ENCODE measurements at places on chromosomes 7 and 10.

DNA sequence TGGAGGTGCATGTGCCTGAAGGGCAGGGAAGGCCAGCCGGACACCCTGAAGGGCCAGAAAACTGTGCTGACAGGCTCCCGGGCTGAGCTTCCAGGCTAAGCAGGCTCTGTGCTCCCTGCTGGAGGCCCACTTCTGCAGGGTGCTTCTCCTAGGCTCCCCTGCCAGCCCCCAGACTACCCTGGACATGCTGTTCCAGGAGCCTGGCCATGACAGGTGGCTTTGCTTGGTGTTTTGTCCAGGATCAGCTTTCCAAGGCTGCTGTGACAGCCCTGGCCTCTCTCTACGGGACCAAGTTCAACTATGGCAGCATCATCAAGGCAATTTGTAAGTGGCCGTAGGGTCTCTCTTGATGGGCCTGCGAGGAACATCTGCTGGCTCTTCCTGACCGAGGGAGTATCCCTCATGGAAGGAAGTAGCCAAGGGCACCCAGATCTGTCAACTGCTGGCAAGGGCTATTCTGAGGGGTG, 5.3 kb downstream of the CPA1 start:
- no peak for DNase-seq

- peak; percentile 88 for DNase-seq
These were observed at the start of gene IL6 for GRCh38 chr7:22726907-22727713. Gene IL6 (plus strand): TSS chr7:22727200. CDS start chr7:22727263, 63 bp downstream.

GRCh38 chr10:60942788-60943315, 1.1 kb downstream of the RHOBTB1 start:
- DNase-seq, result no peak

- no peak for DNase-seq
These were observed 25.3 kb downstream of the USP6NL start for GRCh38 chr10:11586170-11586569.

- DNase-seq, result no peak
These were observed 11.9 kb downstream of the WDR91 start for GRCh38 chr7:135199439-135199838.

DNA sequence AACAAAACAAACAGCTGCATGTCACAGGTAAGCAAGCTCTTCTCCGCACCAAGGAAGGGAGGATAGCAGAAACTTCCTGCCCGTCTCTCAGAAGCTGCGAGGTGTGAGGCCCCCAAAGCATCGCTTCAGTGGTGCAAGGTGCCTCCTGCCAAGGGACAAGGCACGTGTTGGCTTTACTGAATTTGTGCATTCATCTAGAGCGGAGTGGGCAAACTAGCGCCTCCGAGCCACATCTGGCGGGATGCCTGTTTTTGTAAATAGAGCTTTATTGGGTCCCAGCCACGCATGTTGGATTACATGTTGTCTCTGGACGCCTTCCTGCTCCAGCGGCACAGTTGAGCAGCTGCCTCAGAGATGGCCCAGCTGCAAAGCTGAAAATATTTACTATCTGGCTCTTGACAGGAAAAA, 27.7 kb downstream of the PHYH start:
- DNase-seq, result no peak

- no peak for DNase-seq
These were observed 6.8 kb upstream of the LRRC4 start for GRCh38 chr7:128037880-128038619.

- no peak for DNase-seq
These were observed 14.0 kb upstream of the SEM1 start for GRCh38 chr7:96723622-96724021.

- no peak for DNase-seq
These were observed 235.3 kb downstream of the INHBA start for GRCh38 chr7:41467596-41467995.

DNA sequence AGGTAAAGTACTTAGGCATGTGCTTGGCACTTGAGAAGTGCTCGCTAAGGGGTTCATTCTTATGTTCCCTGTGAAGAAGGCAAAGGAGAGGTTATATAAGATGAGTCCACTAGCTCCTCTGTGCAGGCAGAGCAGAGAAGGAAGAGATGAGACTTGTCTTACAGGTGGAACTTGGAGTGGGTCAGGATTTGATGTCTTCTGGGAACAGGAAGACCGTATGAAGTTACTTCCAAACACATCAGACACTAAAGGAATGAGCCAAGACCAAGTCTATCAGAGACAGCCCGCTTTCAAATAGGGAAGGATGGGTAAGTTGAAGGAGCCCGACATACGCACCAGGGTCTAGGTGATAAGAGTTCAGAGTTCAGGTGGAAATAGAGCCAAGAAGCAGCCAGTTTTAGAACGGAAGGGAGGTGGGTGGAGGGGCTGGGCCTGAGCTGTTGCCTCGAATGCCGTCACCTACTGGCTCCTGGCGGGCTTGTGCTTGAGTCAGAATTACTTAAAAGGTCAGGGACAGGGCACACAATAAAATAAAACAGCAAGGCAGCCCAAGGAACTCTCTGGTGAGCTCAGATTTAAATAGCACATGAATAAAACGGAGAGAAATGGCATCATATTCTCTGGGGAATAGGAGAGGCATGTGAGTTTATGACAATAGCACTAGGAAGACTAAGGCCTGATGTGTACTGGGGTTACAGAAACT, 56.1 kb upstream of the GRB10 start:
- DNase-seq, result no peak

- DNase-seq, result no peak
These were observed 96.1 kb upstream of the RET start for GRCh38 chr10:42980553-42981357.

DNA sequence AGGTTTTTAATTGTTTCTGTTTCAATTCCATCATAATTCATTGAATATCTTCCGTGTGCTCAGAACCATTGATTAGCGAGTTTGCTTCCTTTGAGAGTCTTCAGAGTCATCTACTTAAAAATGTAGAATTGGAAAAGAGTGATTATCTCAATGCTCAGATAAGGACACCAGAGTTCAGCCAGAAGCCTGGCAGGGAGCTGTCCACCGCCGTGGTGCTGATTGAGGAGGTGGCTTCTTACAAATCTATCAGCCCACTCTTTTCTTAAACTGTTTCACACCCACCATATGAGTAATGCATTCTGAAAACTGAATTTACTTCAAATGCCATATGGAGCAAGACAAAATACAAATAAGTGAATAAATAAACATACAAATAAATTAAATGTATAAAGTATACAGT, 79.3 kb downstream of the INSYN2A start:
- peak; percentile 3 for DNase-seq

DNA sequence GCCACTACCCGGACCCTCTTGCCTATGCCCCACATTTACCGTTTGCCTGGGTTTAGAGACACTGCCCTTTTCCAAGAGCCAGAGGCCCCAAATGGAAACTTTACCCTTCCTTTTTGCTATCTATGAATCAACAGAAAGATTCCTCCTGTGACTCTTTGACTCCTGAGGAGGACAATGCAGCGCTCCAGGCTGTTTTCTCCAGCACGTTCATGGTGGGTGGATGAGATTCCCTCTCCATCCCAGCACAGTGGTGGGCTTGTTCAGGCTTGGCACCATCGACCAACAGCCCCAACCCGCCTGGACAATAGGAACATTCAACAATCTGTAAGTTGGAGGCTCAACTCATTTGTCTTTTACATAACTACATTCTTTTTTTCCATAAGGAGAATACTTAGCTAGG, 55.9 kb downstream of the DLD start:
- no peak for DNase-seq

- no peak for DNase-seq
These were observed 31.5 kb downstream of the TMEM248 start for GRCh38 chr7:66952343-66953043.
